ENCODE measurements at places on chromosomes 7 and 10. TPM values are rescaled to one million over a fixed set of nuclear protein-coding genes. Genes with fewer than 3 reads are reported as not detected.

Gene MIOS
- 23.6 TPM for total RNA-seq

Gene GRM3
- not detected for total RNA-seq

DNA sequence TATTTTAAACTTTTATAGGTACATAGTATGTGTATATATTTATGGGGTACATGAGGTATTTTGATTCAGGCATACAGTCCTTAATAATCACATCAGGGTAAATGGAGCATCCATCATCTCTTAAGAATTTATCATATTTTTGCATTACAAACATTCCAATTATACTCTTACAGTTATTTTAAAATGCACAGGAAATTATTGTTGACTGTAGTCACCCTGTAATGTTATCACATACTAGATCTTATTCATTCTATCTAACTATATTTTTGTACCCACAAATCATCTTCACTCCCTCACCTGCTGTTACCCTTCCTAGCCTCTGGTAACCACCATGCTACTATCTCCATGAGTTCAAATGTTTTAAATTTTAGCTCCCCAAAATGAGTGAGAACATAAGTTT, 56.3 kb upstream of the FAM3C start:
- no peak for DNase-seq

- DNase-seq, result no peak
Observed at GRCh38 chr7:82998436-82998835, 164.2 kb downstream of the PCLO start.

GRCh38 chr10:116620423-116621400, at the start of gene PNLIPRP2:
Gene PNLIPRP2 (plus strand): TSS chr10:116620953.
- peak; percentile 83 for DNase-seq

DNA sequence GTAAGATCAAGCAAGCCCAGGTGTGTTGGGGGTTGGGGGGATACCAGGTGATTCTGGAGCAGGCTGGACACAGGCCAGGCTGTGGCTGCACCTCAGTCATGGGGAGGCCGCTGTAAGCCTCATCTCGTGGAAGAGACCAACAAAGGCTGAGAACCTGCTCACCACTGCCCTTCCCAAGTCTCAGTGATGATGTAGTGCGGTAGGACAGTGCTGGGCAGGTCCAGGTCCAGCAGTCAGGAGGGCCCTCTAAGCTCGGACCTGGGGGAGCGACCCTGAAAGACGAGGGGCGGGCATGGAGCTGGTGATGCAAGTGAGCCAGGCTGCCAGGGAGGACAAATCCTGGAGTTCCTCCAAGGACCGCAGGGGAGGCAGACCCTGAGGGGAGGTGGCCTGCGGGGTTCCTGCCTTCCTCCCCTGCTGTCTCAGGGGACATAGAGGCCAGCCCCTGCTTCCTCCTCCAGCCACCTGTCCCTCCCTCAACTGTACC, 3.3 kb upstream of the PWWP2B start:
- DNase-seq, result peak; percentile 19

Gene SEMA3A
- 3.4 TPM for total RNA-seq

DNA sequence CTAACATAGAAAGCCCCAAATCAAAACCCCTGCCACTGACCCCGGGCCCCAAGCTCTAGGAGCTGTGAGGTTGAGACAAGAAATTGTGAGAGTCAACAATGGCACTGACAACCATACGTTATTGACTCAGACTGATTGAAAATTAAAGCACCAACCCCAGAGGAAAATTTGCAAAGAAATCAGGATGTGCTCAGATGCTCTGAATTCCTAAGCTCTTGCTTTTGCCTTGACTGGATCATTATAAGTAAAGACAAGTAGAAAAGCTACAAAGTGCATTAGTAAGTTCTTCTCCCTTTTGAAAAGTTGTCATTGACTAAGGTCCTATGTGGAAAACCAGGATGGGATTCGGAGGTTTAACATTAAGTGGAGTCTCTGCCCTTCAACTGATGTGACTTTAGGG, 130.2 kb downstream of the SAMD9 start:
- no peak for DNase-seq

GRCh38 chr10:47107007-47107747, 192.8 kb upstream of the GDF10 start:
- no peak for DNase-seq

GRCh38 chr7:157402911-157403534, 66.2 kb downstream of the DNAJB6 start:
- no peak for DNase-seq

GRCh38 chr10:45558425-45558824, 114.1 kb downstream of the ZFAND4 start:
- DNase-seq, result no peak

DNA sequence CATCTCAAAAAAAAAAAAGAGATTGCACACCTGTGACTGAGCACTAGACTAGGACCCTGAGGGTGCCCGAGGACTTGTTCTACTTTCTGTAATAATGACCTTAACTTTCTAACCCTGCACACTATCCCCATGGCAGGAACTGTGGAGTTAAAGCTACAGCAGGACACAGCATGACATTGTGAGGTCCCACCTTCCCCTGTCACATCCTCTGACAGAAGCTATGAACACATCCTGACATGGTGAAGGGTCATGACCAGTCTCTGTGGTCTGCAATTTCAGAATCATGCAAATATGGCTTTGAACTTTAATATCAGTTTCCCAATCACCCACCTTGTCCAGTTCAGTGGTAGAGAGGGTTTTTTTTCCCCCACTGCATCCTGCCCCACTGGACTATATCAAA, 18.5 kb upstream of the SAR1A start:
- DNase-seq, result no peak

DNA sequence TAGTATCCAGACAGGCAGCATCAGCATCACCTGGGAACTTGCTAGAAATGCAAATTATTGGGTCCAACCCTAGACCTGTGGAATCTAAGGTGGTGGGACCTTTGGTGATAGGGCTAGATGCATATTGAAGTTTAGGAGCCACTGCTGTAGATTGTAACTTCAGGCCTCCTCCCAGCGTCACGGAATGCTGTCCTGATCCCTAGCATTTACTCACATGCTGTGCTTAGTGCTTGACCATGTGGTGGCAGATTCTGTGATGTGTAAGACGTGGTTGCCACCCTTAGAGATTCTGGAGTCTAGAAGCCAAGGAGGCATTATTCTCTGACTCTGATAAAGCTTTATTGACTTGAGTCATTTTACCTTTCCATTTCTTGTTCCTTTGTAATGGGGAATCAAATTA, 13.5 kb downstream of the AHR start:
- no peak for DNase-seq

Measured in left colon (tissue), 2 donors.